ENCODE measurements at places on chromosomes 2 and 18. TPM values are rescaled to one million over a fixed set of nuclear protein-coding genes. Genes with fewer than 3 reads are reported as not detected.

CTAGE1 gene
- total RNA-seq = not detected

SCYGR6 gene
- not detected for total RNA-seq

MERTK gene
- not detected for total RNA-seq

COQ10B gene
- 55.0 TPM for total RNA-seq

COL4A4 gene
- 0.89 TPM for total RNA-seq

CCDC74A gene
- 10.4 TPM for total RNA-seq

SLC19A3 gene
- total RNA-seq = not detected

STAM2 gene
- 31.1 TPM for total RNA-seq

CTLA4 gene
- not detected for total RNA-seq

CDK5R2 gene
- not detected for total RNA-seq

OTOS gene
- total RNA-seq = not detected

ANKAR gene
- total RNA-seq = 2.2 TPM

NAGK gene
- total RNA-seq = 87.0 TPM

HOXD9 gene
- 0.57 TPM for total RNA-seq

COL3A1 gene
- total RNA-seq = 103 TPM

ADRA2B gene
- not detected for total RNA-seq

NCKAP5 gene
- total RNA-seq = 6.5 TPM

HRH4 gene
- total RNA-seq = not detected

PSTPIP2 gene
- total RNA-seq = 0.76 TPM

GRCh38 chr2:101775636-101776035 is 78.1 kb downstream of the MAP4K4 start:
- no peak for DNase-seq

- no peak for DNase-seq
Measured at GRCh38 chr2:240023792-240024191, 1.4 kb downstream of the NDUFA10 start.

DNA sequence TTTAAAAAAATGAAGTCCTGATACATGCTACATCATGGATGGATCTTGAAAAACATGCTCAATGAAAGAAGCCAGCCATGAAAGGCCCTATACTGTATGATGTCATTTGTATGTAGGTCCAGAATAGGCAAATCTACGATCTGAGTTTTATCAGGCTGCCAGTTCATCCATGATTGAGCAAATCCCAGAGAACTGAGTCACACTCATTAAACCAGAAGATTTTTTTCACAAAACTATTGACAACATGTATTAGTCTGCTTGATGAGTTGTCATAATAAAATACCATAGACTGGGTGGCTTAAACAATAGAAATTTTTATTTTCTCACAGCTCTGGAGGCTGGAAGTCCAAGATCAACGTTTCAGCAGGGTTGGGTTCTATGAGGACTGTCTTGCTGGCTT is 130.7 kb downstream of the MREG start:
- peak; percentile 57 for DNase-seq

- DNase-seq = no peak
Measured at GRCh38 chr2:112792419-112792818, 8.1 kb upstream of the IL1A start.

GRCh38 chr2:161825429-161825828 is 201.2 kb downstream of the SLC4A10 start:
- peak; percentile 4 for DNase-seq

DNA sequence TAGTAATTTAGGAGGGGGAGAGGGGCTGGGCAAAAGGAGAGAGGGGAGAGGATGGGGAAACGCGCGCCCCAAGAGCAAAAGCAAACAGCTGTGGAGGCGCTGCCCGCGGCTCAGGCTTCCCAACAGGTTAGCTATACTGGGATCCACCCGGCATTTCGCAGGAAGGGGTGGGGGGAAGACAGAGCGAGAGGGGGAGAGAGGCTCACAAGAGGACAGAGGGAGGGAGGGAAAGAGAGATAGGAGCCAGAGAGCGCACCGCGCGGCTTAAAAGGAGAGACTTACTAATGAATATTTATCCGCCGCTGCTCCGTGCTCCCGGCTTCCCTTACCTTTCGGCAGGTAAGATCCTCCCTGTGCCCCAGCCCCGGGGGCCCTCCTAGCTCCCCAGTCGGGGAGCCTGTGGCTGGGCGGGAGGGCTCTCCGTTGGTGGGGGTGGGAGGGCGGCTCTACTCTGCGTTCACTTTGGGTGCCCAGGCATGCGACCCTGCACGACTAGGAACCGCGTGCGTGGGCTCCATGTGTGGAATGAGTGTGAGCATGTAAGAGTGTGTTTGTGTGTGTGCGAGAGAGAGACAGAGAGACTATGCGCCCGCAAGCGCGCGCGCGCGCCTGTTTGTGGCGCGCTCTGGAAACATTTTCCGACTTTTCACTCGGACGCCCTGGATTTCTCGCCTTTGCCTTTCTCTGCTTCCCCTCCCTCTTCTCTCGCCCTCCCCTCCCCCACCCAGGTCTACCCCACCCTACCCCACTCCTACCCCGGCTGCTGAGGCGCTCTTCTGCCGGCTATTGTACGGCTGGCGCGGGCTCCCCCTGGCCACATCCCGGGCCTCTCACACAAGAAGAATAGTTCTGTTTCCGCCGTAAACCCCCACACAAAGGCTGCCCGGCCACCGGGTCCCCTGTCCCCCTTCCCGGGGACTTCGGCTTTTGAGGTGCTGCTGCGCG is 7.2 kb upstream of the SIX3 start:
- no peak for DNase-seq

DNA sequence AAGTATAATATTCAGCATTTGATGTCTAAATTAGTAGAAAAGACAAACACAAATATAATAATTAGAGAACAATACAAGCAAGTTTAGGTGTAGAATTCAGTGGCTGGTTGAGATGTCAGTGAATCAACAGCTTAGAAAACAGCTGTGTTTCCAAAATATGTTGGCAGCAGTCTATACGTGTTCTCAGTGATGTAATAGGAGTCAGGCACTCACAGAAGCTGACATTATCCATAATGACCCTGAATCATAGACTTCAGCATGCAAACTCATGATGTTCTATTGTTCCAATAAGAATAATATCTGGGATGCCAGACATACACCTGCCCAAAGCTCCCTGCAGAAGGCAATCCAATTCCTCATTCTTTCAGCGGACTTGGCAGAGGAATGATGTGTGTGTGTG is 164.7 kb downstream of the SLC8A1 start:
- DNase-seq = no peak

DNA sequence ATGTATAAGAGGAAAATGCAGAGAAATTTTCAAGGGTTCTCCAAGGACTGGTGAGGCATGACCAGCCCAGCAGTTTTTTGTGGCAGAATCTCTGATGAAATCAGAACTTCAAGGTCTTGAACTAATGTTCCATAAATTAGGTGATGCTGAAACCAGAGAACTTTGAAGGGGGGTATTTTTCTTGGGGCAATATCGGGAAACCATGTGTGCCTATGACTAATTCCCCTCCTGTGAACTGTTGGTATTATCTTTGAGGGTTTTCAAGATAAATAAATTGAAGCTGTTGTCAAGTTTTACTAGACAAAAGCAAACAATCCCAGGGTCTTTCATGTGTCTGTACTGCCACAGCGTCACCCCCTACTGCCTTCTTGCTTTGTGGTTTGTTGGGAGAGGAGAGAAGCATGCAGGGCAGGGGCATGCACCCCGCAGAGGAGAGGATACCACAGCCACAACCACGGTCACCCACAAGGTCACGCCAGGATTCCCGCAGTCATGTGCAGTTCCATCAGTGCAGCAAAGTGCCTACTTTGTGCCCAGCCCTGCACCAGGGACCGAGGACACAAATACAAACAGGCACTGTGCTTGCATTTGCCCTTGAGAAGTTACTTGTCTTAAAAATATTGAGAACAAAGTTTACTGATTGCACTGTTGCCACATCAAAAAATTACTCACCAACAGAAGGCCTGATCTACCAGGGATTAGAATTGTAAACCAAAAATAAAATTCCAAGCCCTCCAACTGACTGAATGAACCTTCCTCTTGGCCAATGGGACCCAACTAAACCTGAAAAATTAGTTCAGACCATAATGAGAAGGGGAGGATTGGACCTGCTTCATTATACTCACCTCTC is 413.3 kb upstream of the TRIB2 start:
- peak; percentile 97 for DNase-seq

DNA sequence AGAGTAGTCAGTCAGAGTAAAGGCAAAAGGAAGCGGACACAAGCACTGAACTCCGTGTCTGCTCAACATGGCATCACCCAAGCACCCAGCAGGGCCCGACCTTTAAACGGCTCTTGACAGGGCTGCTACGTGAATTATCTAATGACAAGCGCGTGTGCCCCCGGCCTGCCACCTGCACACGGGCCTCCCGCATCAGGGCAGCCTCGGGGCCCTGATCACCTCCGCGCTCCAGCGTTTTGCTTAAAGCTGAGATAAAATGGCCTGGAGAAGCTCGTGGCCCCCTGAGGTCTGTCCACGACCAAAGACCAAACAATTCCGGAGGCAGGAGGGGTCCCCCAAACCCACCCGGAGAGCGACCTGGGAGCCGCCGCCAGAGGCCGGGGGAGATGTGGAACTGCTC is 376 bp downstream of the NDUFA10 start:
- DNase-seq = peak; percentile 6

GRCh38 chr2:86140969-86141392 is 34.9 kb downstream of the PTCD3 start:
- no peak for DNase-seq

- DNase-seq = peak; percentile 38
Measured at GRCh38 chr2:198756166-198756565, 701.6 kb downstream of the SATB2 start.

- no peak for DNase-seq
Measured at GRCh38 chr2:189511210-189511959, 69.2 kb downstream of the SLC40A1 start.

DNA sequence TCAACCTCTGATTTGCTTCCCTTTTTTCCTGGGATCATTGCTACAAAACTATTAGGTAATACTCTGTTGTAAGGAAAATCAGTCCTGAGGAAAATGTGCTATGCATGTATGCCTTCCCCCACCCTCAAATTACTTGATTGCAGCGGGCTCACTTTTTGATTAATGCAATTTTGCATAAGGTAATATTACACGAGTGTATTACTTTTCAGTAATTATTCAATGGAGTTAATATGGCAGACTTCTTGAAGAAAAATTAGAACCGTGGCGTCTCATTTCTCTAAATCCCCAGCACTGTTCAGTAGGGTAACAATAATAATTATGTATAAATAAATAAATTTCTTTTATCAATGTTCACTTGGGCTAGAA is 527.6 kb upstream of the FANCL start:
- DNase-seq = no peak

DNA sequence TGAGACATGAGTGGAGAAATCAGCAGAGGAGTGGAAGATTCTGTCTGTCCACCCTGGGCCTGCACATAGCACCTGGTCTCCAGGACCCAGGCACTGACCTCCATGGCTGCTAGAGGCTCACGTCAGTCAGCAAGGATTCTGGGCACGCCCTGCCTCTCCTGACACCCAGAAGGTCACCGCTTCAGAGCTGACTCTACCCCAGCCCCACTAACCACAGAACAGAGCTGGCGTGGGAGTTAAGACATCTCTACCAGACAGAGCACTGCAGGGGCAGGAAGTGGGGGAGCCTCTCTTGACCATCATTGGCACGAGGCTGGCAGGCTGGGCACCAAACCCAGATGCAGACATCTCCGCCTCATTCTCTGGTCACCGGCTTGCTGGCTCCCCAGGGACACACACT is 3.0 kb downstream of the ADCY3 start:
- DNase-seq = peak; percentile 7

DNA sequence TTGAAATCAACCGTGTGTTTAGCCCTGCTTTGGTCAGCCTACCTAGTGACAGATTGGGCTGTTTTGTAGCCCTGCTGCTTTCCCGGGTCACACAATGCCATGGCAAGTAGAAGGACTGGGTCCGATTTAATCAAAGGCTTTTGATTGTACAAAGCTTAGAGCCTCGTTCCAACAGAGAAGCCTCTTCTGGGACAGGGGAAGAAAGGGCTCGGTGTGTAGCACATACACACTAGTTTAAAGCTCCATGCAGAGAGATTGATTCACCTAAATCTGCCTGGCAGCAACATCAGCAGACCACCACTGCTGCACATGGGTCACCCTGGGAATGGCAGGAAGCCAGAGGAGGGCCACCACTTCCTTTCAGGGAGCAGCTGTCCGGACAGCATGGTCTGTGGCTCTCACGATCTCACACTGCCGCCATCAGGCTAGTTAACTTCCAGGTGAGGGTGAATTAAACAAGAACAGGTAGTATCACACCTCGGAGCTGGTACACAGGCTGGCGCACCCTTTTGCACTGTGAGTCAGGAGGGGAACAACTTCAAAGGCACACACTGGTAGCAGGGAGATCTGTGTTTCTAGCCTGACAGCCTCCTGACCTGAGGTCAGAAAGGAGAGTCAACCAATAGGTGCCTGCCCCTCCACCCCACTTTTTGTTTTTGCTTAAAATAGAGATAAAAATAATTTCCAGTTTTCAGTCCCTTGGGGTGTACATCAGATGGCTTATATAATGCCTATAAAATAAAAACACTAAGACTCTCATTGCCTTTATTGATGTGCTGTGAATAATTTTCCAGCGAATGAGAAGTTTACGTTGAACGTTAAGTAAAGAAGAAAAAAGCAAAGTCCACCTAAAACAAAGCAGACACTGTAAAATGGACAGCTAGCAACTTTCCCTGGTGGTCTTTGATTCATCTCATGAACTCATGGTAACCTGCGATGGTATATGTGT is 108.5 kb downstream of the CDCA7 start:
- no peak for DNase-seq

DNA sequence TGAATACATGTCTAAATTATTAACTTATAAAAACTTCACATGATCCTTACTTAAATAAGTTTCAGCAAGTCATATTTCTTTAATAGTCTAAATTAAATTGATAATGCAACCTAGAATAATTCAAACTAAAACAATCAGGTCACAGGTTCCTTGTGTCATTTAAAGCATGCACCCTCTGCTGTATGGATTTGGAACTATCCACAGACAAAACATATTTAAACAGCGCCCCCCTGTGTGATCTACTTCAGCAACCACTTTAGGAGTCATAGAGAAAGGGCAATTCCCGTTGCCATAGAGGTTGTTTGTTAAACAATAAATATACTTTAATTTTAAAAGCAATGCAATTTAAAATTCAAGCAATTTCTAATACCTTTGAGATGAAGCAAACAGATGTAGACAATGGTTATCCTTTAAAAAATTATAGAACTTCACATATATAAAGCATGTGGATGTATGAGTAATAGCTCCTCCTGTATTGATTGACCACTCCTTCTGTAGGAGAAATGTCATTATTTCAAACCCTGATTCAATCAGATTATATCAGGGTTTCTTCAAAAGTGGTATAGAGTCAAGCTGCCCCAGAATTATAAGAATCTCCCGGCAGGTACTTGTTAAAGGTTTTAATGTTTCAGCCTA is 21.2 kb downstream of the GRB14 start:
- peak; percentile 70 for DNase-seq

- DNase-seq = no peak
Measured at GRCh38 chr2:148721520-148721931, 77.0 kb downstream of the EPC2 start.

GRCh38 chr2:164024396-164024795 is 288.6 kb upstream of the FIGN start:
- no peak for DNase-seq

DNA sequence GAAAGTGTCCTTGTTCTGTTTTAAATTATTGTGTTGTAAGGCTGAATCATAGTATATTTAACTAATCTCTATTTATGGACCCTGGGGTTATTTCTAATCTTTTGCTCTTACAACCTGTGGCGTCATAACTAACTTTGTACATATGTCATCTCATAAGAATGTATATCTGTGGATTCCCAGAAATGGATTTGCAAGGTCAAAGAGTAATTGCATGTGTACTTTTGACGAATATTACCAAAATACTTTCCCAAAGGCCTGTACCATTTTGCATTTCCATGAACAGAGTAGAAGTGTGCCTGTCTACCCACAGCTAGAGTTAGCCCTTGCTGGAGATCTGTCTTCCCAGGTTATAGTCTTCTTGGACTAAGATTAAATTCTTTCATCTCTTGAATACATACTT is 42.8 kb downstream of the SEMA4F start:
- no peak for DNase-seq

- no peak for DNase-seq
Measured at GRCh38 chr2:45194596-45194995, 185.3 kb upstream of the SIX2 start.

Data from M059J (cell line).